ENCODE measurements at places on chromosomes 2 and 18.

DNA sequence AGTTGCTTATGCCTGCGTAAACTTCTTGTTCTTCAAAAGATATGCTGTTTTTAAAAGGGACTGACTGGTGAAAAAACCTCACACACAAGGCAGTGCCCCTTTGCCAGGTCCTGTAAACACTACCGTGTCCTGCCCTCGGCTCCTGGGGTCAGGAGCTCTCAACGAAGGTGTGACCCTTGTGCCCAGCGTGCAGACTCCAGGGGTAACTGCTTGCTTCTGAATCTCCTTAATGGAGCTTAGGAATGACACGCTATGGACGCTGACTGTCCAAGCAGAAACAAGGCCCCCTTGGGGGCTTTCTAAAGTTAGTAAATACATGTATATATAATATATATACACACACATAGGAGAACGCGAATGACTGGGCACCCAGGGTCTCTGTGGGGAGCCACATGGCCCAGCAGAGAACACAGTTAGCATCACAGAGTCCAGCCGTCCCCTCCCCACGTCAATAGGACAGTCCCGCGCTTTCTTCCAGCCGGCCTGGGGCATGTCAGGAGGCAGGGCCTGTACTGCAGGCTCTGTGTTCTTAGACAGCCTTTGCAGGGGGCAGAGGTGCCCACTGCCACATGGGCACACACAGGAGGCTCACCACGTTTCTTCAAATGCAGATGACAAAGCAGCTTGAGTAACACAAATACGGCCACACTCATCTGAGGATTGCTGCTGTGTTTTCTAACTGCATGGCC, 96.1 kb downstream of the HDAC4 start:
- no peak for ATAC-seq

DNA sequence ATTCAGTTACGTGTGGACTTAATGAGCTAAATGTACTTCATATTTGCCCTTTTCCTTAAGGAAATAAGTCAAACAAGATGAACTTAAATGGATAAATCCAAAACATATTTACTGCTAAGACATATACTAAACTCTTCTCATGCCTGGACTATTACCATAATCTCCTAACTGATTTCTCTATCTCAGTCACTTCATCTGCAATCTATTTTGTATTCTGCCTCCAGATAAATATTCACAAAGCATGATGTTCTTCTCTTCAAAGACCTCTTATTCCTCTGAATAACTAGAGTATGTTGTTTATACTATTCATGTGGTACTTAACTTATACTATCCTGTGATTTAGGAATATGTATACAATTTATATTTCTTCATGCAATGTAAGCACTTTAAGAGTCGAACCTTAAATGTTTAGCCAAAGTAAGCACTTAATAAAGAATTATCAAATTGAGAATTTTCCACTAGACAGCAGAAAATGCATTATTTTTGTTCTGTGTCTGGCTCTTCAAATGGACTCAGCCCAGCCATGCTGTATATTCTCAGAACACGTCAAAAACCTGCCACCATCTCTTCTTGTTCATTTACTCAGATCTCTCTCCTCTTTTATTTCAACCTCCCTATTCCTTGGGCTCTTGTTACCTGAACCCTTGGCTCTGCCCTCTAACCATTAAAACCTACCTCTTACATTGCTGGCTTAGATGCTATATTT, 79.9 kb upstream of the ARHGAP28 start:
- no peak for ATAC-seq

DNA sequence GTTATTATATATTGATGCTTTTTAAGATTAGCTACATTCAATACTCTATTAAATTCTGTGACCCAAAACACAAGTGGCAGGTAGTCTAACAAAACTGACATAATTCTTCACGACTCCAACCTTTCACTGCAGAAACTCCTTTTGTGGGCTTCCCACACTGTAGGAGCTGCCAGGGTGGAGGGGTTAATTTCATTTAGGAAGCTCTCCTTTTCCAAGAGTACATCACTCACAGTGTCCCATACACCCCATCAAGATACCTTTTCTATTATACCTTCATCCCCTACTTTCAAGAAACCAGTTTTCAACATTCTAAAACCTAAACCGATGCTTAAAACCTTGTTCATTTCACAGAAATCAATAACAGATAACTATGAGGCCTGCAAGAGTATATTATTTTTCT, 825 bp downstream of the THUMPD2 start:
- ATAC-seq: peak; percentile 36

GRCh38 chr18:73355121-73355520, 487.3 kb upstream of the NETO1 start:
- no peak for ATAC-seq

DNA sequence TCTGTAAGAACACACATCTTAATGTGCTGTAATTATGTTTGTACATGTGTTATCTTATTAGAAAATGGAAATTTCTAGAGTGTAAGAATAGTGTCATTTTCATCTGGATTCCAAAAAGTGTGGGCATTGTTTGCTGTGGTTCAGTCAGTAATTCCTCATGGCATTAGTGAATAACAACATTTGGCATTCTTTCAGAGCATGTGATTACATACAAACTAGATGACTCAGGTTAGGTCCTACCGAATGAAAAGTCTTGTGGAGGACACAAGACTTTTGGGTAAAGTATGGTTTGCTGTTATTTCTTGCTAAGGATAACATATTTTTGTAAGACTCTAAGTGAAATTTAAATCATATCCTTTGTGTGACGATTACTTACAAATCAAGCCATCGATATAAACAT, 593.1 kb upstream of the NRXN1 start:
- no peak for ATAC-seq

Measured in SK-N-SH treated with all-trans-retinoic acid at 6 μM for 48 hours (cell line).